ENCODE measurements at places on chromosomes 11 and 22.

GRCh38 chr11:77026221-77026620 is 8.0 kb upstream of the B3GNT6 start:
- no peak for DNase-seq

- DNase-seq, result no peak
Measured at GRCh38 chr22:18075101-18075719, 2.6 kb upstream of the PEX26 start.

GRCh38 chr11:77617892-77618291 is 19.7 kb downstream of the CLNS1A start:
- no peak for DNase-seq

DNA sequence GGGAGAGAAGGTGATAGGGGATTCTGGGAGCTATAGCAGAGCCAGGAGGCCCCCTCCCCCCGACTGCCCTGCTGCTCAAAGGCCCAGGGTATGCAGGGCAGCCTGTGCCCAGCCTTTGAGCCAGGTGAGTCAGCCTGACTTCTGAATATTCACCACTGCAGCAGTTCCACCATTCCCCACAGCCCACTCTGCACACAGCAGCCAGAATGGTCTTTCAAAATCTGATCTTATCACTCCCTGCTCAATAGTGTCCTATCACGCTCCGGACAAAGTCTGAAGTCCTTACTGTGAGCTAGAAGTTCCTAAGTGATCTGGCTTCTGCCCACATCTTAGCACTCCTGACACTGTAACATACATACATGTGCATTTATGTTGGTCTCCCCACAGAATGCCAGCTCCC is 111.7 kb downstream of the BUD13 start:
- DNase-seq, result no peak

- DNase-seq, result peak; percentile 64
Measured at GRCh38 chr11:66388780-66389386, 17.3 kb upstream of the SLC29A2 start.

DNA sequence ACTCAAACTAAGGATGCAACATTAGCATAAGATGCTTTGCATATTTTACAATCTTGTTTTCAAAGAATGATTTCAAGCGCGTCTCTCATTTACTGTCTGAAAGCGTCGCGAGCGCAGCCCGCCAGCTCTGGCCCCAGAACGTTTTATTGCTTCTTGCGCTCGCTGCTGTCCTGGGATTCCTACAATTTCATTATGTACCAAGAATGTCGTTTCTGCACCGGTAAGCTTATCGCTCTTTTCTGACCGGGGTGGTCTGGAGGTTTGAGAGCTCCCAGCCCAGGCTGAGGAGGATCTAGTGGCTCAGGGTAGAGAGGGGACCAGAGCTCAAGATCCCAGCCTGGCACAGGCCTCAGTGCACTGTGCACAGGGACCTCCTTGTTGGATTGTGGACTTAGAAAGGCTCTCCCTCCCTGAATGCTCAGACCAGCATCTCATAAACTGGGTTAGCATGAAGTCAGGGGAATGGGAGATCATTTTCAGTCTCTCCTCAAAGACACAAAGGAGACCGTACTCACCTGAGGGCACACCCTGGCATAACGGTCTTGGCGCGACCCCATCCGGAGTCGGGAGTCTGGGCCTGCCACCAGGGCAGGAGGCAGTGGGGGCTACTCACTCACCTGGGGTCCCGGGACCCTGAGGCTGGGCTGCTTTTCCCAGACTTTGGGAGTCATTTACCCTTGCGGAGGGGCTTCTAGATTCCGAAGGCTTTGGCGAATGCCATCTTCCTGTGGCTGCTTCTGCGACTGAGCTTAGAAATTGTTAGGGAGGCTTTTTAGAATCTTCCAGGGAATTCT is 817.4 kb downstream of the BRD1 start:
- DNase-seq, result no peak

DNA sequence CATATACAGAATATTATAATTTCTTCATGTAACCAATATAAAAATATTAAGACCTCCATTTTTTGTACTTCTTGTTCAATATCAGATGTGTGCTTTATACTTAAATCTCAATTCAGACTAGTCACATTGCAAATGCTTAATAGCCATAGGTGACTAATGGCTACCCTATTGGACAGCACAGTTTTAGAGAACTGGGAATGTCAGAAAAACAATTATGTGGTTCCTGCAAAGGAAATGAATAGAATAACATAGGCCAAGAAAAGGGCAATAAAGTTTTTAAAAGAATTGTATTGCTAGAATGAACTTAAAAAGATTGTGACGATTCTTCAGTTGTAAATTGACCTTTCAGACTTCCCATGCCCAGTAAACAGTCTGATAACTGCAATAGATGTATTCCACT is 843.0 kb downstream of the METTL15 start:
- DNase-seq, result no peak

DNA sequence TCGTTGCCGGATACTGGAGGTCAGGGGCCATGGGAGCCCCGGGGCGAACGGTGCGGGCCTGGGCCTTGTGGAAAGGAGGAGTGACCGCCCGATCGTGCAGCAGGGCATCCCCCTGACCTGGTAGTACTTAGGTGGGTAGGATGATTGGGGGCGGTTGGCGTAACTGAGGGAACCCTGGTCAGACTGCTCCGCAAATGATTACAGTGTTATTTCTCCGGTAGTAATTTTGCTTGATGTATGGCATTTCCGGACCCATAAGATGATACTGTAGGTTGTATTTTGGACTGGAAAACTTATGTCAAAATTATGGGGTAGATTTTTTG is 762 bp downstream of the MTMR3 start:
- DNase-seq, result no peak

DNA sequence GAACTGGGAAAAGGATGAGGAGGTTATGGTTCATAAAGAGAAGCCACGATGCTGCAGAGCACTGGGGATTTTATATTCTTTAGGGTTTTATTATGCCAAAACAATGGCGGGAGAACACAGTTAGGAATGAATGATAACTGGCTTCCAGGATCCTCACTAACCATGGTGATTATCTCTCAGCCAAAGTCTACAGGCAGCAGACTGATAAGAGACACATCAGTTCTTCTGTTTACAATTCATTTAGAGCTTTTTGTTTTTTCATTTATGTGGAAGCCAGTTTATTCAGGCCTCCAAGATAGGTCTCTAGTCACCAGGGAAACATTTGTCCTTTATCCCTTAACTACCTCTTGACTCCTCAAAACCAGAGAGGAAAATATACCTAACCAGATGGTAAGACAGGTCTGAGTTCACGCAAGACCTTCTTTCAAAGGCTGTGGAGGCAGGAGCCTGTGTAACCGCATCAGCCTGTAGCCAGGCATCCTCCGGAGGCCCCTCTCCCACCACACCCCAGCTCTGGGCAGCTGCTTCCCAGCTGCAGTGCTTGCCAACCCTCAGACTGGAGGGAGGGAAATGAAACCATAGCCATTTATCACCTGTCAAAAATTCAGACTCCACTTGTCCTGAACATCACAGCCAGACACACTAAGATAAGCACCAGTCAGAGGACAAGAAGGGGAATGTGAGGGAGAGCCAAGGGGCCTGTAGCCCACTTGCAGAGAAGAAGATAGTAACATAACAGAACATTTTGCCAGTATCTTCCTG is 57.2 kb upstream of the FAM181B start:
- DNase-seq, result no peak

- DNase-seq, result no peak
Measured at GRCh38 chr22:40605761-40606160, 30.8 kb downstream of the MRTFA start.

GRCh38 chr11:96524475-96524874 is 134.7 kb downstream of the JRKL start:
- no peak for DNase-seq

GRCh38 chr11:2787816-2788167 is 88.0 kb upstream of the KCNQ1OT1 start:
- no peak for DNase-seq

DNA sequence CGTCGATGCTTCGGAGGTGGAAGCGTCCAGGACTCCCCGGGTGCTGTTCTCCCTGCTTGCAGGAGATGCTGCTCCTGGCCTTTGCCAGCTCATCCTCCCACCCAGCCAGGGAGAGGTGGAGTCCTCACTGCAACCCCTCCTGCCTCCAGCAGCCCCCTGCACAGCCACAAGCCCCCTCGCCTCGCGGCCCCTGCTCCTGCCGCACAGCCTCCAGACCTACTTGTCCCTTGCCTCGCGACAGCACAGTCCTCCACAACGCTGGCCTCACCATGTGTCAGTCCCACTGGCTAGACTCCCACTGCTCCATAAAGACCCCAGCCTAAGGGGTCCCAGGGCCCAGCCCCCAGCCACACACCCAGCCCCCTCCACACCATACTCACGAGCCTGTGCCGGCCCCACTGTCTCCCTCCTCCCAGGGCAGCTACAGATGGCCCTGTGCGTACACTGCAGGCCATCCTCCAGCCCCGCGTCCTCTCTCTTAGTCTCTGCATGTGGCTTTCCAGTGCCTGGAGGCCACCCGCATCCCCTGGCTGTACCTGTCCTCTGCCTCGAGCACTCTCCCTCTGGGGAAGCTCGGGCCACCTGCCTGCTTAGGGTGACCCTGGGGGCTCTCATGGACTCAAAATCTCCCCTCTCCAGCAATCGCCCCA is 91.5 kb downstream of the CELSR1 start:
- no peak for DNase-seq

DNA sequence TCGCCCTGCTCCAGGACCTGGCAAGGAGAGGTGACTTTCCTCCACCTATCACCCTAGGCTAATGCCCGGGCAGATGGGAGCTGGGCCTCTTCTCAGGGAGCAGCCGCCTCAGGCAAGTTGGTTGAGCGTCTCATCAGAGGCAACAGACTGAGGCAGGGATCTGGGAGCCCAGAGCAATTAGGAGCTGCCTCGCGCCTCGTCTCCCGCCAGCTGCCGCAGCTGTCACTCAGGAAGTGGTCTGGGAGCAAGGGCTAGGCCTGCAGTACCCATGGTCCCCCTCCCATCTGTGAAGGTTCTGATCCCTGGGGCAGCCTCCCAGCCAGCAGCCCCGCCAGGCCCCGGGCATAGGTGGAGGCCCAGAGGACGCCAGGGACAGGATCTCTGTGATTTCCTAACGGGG is 4.6 kb upstream of the CABP7 start:
- no peak for DNase-seq

DNA sequence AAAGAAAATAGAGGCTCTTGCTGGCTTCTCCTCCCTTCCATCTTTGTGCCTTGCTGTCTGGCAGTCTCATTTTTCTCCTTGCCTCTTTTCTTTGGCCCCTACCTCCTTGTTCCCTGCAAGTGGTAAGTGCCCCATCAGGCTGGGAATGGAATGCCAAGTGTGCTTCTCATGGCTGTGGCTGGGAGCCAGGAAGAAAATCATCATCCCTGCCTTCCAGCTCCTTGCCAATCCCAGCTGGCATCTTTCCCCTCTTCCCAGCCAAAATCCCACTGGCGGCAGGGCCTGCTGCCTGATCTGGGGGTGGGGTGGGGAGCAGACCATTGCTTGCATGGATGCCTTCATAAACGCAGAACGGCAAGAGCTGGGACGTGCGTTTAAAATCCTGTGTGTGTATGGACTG is 27.0 kb upstream of the SLC25A18 start:
- no peak for DNase-seq

DNA sequence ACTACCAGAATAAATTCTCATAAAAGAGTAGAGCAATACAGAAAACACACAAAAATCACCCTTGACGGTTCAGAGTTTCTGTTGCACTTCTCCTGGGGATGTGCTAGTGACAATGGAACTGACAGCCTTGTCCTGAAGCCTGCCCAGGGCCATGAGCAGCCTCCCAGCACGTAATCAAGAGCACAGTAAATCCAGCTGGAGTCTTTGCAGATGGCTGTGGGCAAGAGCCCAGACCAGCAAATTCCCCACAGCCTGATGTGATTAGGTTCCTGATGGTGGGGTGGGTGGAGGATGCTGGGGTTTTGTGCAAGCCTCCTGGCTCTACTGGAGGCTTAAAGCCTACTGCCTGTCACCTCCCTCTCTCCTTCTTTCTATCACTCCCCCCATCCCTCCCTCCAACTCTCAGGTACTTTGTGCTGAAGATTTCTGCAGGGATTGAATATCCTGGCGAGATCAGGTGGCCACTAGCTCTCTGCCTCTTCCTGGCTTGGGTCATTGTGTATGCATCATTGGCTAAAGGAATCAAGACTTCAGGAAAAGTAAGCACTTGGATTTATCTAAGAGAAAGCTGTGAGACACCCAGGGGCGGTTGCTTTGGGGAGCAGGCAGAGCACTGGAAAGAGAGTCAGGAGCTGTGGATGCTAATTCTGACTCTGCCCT is 18.1 kb downstream of the SLC6A5 start:
- DNase-seq, result no peak

DNA sequence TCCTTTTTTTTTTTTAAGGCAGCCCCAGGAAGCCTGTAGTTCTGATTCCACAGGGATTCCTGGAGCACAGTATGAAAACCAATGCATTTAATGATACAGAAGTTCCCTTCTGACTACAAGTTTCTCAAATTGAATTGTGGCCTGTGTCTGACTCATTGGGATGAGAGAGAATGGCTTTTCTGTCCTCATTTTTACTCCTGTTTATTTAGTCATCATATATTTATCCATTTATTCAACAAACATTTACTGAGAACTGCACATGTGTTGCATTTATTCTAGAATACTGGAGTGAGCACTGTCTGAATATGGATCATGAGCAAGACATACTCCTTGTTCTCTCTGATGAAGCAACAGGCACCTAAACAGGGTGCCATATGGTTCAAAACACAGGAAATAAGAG is 231.2 kb downstream of the NTM start:
- no peak for DNase-seq

GRCh38 chr11:28616160-28616965 is 508.2 kb downstream of the METTL15 start:
- DNase-seq, result no peak

- no peak for DNase-seq
Measured at GRCh38 chr11:75063741-75064314, 32.8 kb downstream of the OR2AT4 start.

GRCh38 chr11:59138643-59139042 is 4.0 kb upstream of the FAM111A start:
- no peak for DNase-seq

Data from stimulated activated CD4-positive, alpha-beta T cell treated with anti-CD3 and anti-CD28 coated beads, Interleukin-2, amount 100 ng/mL, for 48 hours (primary cell).